ENCODE measurements at places on chromosomes 3 and 15.

DNA sequence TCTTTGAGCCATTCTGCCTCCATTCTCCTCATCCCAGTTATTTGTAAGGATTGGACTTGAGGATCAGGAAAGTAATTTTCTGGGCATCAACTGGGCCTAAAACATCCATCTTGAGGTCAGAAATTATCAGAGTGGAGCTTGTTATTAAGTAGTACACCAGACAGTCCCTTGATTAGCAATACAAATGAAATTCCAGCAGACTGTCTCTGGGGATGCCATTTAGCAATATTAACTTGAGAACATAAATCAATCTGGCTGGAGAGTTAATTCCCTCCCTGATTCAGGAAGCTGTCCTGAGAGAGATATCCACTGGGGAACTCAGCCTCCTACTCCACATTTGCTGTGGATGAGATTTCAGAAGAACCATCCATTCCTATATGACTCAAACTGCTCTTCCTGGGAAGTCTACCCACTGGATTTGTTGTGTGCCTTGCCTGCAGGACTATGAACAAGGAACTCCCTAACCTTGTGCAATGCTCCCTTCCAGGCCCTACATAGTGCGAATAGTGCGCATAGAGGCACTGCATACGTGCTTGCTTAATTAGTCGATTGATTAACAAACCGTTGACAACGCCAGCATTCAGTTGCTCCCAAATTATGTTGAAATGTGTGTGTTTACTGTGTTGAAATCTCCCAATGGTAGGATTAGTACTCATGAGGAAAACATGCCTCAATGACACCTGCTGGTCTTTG lies 36.1 kb upstream of the MTMR14 start:
- DNase-seq = no peak

DNA sequence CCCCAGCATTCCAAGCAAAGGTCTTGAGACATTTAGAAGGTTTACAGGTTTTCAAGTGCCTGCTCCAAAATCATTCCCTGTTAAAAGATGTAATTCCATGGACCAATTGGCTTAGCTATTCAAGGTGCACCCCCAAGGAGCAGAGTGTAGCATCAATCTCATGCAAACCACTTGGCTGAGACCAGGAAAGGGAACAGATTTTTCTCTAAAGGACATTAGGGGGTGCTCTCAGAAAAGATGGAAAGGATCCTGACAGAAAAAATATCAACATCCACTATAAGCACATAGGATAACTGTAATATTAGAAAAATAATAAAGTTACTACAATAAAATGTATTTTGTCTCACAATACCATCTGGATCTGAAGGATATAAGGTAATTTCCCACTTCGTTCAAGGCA lies 328.0 kb upstream of the CDIN1 start:
- DNase-seq = no peak

- DNase-seq = peak; percentile 96
Measured at GRCh38 chr3:194315088-194315964, 35.8 kb downstream of the CPN2 start.

GRCh38 chr3:64049832-64050231 lies 26.5 kb upstream of the PSMD6 start:
- no peak for DNase-seq

DNA sequence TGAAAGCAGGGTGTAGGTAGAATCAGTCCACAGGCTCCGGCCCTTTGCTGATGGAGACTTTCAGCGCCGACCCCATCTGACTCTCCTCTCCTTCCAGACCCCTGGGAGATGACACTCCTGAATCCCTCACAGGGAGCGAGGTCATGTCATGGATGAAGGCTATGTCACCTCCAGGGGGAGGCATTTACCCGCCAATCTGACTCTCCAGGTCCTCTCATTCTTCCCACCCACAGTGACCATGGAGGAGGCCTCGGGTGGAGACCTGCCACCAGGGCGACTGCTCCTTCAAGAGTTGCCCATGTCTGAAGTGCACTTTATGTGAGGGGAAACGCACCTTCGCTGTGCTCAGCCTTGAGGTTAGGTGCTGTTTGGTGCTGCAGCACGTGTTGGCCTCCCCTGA lies 112.7 kb downstream of the KLF13 start:
- no peak for DNase-seq

Measured in spleen (tissue), 13 donors.